ENCODE measurements at places on chromosomes 6 and 20. TPM values are rescaled to one million over a fixed set of nuclear protein-coding genes. Genes with fewer than 3 reads are reported as not detected.

DNA sequence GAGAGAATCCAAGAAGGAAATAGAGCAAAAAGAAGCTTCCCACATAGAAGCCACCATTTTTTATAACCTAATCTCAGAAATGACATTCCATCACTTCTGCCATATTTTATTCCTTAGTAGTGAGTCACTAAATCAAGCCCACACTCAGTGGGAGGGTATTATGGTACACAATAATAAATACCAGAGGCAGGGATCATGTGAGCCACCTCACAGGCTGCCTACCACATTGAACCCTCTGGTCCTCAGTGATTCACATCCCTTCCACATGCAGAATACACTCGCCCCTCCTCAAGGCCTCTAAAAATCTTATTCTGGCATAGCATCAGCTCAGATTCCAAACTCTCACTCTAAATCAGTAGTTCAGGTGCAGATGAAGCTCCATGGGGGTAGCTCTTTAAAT, 49.4 kb downstream of the TMC2 start:
- H3K4me1 ChIP-seq, result no peaks in the 10 kb centered on the region
- no peak for DNase-seq
- H3K36me3 ChIP-seq, result no peaks in the 10 kb centered on the region
- H3K27me3 ChIP-seq, result peaks cover 35% of the 10 kb centered on the region

GRCh38 chr20:25309395-25310267, 61.7 kb downstream of the PYGB start:
- peak overlapping the region; percentile 48 for H3K27ac ChIP-seq
- H3K36me3 ChIP-seq, result peaks cover 8% of the 10 kb centered on the region
- no peak overlapping the region for H3K4me3 ChIP-seq
- H3K4me1 ChIP-seq, result peaks cover 19% of the 10 kb centered on the region
- DNase-seq, result peak; percentile 27

- DNase-seq, result no peak
- no peaks in the 10 kb centered on the region for H3K4me1 ChIP-seq
- H3K27me3 ChIP-seq, result no peaks in the 10 kb centered on the region
- H3K36me3 ChIP-seq, result no peaks in the 10 kb centered on the region
These were observed 104.8 kb upstream of the MC3R start for GRCh38 chr20:56143759-56144158.

- no peaks in the 10 kb centered on the region for H3K36me3 ChIP-seq
- no peak overlapping the region for H3K27ac ChIP-seq
- no peaks in the 10 kb centered on the region for H3K4me1 ChIP-seq
- no peak for DNase-seq
- H3K27me3 ChIP-seq, result no peaks in the 10 kb centered on the region
These were observed 473.1 kb downstream of the KIF16B start for GRCh38 chr20:16100111-16100510.

DNA sequence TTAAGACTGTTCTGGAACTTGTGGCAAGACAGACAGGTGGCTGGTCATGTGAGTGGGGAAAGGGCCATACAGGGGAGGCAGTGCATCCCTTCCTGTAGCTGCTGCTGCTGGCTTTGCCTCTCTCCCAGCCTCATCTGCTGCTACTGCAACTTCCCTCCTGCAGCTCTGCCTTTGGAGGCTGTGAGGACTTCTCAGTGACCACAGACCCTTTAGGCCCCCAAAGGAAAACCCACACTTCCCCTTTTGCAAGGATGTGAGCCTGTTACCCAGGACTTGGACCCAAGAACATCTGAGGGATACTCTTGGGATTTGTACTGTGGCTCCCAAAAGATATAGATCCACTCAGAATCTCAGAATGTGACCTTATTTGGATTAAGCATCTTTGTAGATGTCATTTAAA, 91.0 kb downstream of the TMEM170B start:
- H3K36me3 ChIP-seq, result no peaks in the 10 kb centered on the region
- no peak overlapping the region for H3K4me3 ChIP-seq
- no peaks in the 10 kb centered on the region for H3K4me1 ChIP-seq
- H3K27me3 ChIP-seq, result peaks cover 6% of the 10 kb centered on the region

DNA sequence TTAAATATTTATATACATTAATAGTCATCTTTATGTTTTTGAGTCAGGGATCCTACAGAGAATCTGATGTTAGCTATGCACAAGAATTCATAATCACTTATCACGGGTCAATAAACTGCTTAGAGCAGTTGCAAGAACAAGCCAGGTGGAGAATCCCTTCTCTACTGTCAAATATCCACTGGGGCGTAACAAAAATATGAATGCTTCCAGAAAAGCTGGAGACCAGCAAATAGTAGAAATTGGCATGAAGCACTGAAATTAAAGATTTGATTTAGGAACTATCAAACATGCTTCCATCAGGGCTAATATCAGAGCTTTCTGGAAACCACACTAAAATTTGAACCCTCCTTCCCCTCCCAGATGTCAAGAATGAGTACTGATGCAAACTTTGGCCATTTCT, 37.3 kb downstream of the ADGRG6 start:
- H3K4me1 ChIP-seq, result peaks cover 2% of the 10 kb centered on the region
- no peaks in the 10 kb centered on the region for H3K36me3 ChIP-seq
- no peak overlapping the region for H3K4me3 ChIP-seq
- H3K27me3 ChIP-seq, result peaks cover 6% of the 10 kb centered on the region
- no peak overlapping the region for H3K27ac ChIP-seq

COL9A3 gene
- 0.82 TPM for total RNA-seq

GRCh38 chr6:50861692-50862091, 43.0 kb downstream of the TFAP2B start:
- H3K4me1 ChIP-seq, result no peaks in the 10 kb centered on the region
- H3K4me3 ChIP-seq, result no peak overlapping the region
- no peak for DNase-seq
- no peaks in the 10 kb centered on the region for H3K36me3 ChIP-seq

GRCh38 chr6:52984247-52984646, 10.8 kb downstream of the GSTA4 start:
- peaks cover 13% of the 10 kb centered on the region for H3K27me3 ChIP-seq
- no peak for DNase-seq
- H3K4me3 ChIP-seq, result peak overlapping the region; percentile 71
- peak overlapping the region; percentile 37 for H3K27ac ChIP-seq
- H3K36me3 ChIP-seq, result peaks cover 7% of the 10 kb centered on the region
- H3K4me1 ChIP-seq, result peaks cover 26% of the 10 kb centered on the region

DNA sequence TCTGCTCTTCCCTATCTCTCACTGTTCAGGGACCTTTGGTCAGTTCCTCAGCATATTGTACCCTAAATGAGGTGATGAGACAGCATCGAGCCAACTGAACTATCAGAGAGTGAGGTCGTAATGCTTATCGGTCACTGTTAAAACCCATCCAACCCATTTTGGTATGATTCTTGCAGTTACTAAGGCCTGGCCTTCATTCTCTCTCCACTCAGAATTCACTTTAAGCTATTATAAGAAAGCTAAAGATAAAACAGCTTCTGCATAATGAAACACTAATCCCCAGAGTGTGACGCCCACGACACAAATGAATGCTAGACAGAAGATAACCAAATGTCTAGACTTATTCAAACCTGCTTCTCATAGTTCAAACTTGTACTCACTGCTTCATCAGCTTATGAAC, 175.8 kb downstream of the GMPR start:
- peak overlapping the region; percentile 64 for H3K4me3 ChIP-seq
- peak overlapping the region; percentile 3 for H3K27ac ChIP-seq
- peaks cover 21% of the 10 kb centered on the region for H3K4me1 ChIP-seq
- H3K36me3 ChIP-seq, result peaks cover 1% of the 10 kb centered on the region
- no peak for DNase-seq
- no peaks in the 10 kb centered on the region for H3K27me3 ChIP-seq

C20orf202 gene
- 0.26 TPM for total RNA-seq

DNA sequence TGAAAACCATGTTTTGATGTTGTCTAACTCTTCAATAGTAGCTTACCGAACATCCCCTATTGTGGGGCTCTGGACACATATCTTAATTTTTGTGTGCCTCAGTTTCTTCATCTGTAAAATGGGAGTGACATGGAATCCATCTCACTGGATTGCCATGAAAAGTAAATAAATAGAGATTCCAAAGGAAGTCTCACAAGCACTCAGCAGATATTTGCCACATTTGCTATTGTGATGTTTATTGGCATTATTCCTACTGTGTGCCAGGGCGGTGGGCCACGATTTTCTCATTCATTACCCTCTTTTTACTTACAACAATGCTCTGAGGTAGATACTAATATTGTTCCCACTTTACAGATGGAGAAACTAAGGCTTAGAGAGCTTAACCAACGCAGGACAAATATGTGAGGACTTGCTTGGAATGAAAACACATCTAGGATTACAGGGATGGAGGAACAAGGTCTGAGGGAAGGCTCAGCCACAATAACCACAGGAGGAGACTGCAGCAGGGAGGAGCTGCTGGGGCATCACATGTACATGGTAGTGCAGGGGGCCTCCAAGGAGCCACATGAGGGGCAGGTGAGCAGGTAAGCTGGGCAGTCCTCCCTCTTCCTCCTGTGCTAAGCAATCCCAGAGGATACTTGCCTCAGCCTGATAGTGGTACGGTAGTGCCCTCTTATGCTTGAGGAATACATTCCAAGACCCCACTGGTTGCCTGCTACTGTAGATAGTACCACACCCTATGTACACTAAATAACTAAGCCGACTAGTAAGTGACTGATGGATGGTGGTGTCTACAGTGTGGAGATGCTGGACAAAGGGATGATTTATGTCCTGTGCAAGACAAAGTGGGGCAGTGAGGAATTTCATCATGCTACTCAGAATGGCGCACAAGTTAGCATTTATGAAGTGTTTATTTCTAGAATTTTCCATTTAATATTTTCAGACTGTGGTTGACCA, 176.9 kb downstream of the FOXA2 start:
- no peaks in the 10 kb centered on the region for H3K36me3 ChIP-seq
- H3K27me3 ChIP-seq, result peaks cover 3% of the 10 kb centered on the region
- no peak overlapping the region for H3K27ac ChIP-seq
- H3K4me3 ChIP-seq, result no peak overlapping the region

CLVS2 gene
- not detected for total RNA-seq

GATA5 gene
- total RNA-seq, result not detected

TRAPPC3L gene
- total RNA-seq, result not detected

GRCh38 chr20:32672394-32672981, 1.3 kb downstream of the C20orf203 start:
- H3K36me3 ChIP-seq, result no peaks in the 10 kb centered on the region
- H3K4me1 ChIP-seq, result peaks cover 26% of the 10 kb centered on the region
- H3K4me3 ChIP-seq, result peak overlapping the region; percentile 54
- H3K27me3 ChIP-seq, result no peaks in the 10 kb centered on the region
- no peak for DNase-seq
- H3K27ac ChIP-seq, result peak overlapping the region; percentile 87

DNA sequence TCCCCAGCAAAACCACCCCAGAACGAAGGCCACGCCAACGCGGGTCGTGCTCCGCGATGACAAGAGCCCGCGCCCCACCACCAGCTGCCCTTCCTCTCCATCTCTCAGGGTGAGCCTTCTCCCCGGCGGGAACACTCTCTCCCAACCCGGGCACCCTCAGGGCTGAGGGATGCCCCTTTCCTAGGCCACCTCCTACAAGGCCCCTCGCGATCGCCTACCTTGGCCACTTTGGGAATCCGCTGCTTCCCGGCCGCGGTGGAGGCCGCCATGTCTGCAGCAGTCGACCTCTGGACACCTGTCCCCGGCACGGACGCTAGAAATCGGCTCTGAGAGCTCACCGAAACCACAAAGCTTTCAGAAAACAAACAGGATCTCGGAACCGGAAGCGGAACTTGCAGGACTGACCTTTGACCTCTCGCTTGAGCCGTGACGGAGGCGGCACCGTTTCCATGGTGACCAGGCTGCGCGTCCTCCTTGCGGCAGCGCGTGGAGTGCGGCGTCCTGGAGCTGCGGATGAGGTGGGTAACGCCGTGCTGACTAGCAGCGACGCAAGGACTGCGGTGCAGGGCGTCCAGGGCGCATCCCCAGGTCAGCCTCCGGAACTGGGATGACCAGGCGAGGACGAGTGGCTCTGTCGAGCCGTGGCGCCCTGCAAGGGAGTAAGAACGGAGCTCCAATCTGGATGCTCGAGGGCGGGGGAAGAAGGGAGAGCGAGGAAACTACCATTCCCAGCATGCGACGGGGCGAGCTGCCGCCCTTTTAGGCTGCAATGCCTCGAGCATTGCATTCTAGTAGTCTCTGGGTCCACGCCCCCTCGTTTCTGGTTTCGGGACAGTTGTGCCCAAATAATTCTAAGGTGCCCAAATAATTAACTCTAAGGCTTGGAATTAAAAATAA, at the start of the genes CFAP61 and CRNKL1:
CFAP61 (plus strand) TSS at position 459 of the 897 bp plus-strand sequence. CDS start 4,122 bp downstream, outside the sequence.
CRNKL1 (minus strand) TSS at position 393 of the 897 bp plus-strand sequence; CDS start at position 269, 124 bp downstream.
- peaks cover 11% of the 10 kb centered on the region for H3K4me1 ChIP-seq
- no peaks in the 10 kb centered on the region for H3K27me3 ChIP-seq
- DNase-seq, result peak; percentile 94
- peaks cover 16% of the 10 kb centered on the region for H3K36me3 ChIP-seq
- peak within 1 kb of the TSS; percentile 96 for H3K27ac ChIP-seq
- H3K4me3 ChIP-seq, result peak within 1 kb of the TSS; percentile 97

GRCh38 chr20:41467690-41468089, 101.1 kb upstream of the EMILIN3 start:
- H3K27me3 ChIP-seq, result no peaks in the 10 kb centered on the region
- no peak overlapping the region for H3K27ac ChIP-seq
- no peak overlapping the region for H3K4me3 ChIP-seq
- peaks cover 26% of the 10 kb centered on the region for H3K36me3 ChIP-seq

DNA sequence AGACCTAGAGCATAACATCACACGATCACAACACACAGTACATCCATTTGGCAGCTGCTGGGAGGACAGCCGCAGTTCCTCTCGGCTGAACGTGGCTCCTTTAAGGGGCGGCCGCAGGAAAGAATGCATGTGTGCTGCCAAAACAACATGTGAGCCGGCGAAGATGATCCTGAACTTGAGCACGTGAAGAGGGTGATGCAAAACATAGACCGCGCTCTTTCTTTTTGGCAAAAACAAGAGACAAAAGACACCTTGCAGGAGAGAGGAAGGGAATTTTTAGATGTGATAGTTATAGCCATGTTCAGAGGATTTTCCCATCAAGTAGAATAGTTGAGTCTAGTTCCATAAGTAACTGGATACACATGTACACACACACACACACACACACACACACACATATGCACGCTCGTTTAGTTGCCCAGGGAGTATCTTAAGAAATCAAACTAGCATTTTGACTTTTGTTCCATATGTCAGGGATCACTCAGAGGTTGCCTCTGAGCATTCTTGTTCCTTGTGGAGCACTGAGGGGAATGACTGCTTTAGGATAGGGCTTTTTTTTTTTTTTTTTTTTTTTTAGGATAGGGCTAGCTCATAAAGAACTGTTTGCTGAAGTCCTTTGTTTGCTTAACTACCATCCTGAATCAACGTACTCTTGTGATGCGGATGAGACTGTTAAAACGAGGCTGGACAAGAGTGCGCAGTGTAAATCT, 21.7 kb upstream of the RANBP9 start:
- H3K27ac ChIP-seq, result no peak overlapping the region
- peaks cover 5% of the 10 kb centered on the region for H3K27me3 ChIP-seq
- no peak overlapping the region for H3K4me3 ChIP-seq
- DNase-seq, result no peak
- H3K4me1 ChIP-seq, result no peaks in the 10 kb centered on the region
- no peaks in the 10 kb centered on the region for H3K36me3 ChIP-seq

HAO1 gene
- total RNA-seq, result not detected

DNA sequence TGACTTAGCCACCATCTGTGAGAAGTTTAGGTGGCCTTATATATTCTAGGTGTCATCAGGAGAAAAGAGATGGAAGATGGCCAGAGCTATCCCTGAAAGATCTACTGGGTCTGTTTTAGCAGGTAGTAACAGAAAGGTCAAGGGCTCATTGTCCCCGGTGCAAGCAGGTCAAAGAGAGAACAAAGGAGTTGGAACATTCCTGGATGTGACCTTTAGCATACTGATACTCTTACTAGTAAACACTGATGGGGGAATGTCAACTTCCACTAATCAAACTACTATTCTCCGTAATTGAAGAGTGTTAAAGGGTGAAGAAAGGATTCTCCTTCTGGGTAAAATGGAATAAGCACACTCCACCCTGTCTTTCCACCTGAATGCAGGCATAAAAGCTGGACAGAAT, 4.0 kb upstream of the MCUR1 start:
- no peak overlapping the region for H3K4me3 ChIP-seq
- no peak for DNase-seq
- H3K36me3 ChIP-seq, result no peaks in the 10 kb centered on the region
- H3K27me3 ChIP-seq, result peaks cover 8% of the 10 kb centered on the region
- H3K27ac ChIP-seq, result no peak overlapping the region
- peaks cover 9% of the 10 kb centered on the region for H3K4me1 ChIP-seq
